Fibroblast of skin of right quadriceps (primary cell): ENCODE measurements at places on chromosomes 11 and 22.
A peak's percentile ranks its signal among the peaks of the same experiment; 100 is the strongest.

- peak; percentile 87 for DNase-seq
Observed at GRCh38 chr22:43901976-43902643, 10.3 kb upstream of the PNPLA5 start.

DNA sequence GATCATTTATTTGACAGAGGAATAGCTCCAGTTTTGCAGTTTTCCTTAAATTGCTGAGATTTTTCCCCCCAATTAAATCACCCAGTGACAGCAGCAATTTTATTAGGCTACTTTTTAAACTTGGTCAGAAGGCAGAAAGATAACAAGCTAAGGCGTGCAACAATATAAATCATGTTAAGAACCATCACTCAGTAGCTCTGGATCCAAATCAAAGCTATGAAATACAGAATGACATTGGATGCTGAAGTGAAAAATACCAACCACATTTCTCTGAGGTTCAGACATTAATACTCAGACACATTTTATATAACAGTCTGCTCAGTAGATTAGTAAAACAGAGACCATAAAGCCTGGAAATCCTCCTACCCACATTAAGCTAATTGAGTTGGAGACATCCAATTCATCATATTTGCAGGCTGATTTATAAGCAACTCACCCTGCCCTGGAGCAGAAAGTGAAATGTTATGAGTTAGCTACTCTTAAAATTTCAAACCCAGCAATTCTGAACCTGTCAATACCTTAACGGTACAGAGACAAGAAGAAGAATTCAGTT, 1108.4 kb downstream of the DLG2 start:
- no peak for DNase-seq

- no peak for DNase-seq
Observed at GRCh38 chr11:16880184-16880801, 133.9 kb downstream of the PLEKHA7 start.

DNA sequence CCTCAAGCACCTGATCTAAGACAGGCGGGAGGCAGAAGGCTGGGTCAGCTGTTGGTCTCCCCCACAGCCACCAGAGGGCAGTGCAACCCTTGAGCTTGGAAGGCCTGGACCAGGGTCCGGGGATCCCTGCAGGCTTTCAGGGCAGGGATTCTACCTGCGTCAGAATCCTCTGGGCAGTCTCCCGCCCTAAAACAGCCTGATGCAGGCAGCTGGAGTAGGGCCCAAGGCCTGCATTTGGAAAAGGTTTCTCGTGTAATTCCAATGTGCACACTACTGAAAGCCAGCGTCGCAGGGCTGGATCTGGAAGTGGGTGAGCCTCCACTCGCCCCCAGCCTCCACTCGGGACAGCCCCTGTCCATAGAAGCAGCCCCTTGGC, 31.8 kb downstream of the BID start:
- peak; percentile 53 for DNase-seq

- DNase-seq = no peak
Observed at GRCh38 chr11:10609636-10610035, 41.2 kb upstream of the LYVE1 start.

DNA sequence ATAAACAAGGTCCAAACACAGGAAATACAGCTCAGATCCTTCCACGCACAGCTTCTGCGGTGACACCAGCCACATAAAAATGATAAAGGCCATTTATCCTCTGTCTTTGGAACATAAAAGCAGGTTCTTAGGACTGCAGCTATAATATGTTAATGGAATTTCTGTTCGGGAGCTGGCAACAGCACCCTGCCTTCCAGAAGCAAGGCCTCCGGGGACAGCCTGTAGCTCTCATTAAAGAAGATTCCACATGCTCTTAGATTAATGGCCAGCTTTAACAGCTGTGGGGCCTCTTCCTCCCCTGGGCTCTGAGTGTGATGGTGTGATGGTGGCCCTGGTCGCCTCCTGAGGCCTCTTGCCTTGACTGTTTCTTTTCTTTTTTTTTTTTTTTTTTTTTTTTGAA, 137.3 kb downstream of the CACNA1I start:
- DNase-seq = no peak

- no peak for DNase-seq
Observed at GRCh38 chr11:67252831-67253239, 13.4 kb upstream of the GRK2 start.

DNA sequence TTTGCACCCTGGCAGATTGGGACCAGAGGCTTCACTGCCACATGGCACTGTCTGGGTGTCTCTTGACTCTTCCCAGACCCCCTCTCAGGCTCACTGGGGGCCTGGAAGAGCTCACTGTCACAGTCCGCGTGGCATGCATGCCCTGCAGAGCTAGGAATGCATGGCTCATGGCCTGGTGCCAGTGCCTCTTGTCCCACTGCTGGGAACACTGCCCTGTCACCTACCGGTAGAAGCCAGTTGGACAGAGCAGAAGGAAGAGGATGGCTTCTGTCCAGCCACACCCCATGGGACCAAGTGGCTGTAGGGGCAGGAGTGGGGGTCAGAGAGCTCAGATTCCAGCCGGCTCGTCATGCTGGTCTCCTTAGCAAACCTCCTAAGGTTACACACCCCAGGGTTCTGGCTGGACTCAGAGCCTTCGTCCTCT, 29.7 kb downstream of the MB start:
- no peak for DNase-seq

DNA sequence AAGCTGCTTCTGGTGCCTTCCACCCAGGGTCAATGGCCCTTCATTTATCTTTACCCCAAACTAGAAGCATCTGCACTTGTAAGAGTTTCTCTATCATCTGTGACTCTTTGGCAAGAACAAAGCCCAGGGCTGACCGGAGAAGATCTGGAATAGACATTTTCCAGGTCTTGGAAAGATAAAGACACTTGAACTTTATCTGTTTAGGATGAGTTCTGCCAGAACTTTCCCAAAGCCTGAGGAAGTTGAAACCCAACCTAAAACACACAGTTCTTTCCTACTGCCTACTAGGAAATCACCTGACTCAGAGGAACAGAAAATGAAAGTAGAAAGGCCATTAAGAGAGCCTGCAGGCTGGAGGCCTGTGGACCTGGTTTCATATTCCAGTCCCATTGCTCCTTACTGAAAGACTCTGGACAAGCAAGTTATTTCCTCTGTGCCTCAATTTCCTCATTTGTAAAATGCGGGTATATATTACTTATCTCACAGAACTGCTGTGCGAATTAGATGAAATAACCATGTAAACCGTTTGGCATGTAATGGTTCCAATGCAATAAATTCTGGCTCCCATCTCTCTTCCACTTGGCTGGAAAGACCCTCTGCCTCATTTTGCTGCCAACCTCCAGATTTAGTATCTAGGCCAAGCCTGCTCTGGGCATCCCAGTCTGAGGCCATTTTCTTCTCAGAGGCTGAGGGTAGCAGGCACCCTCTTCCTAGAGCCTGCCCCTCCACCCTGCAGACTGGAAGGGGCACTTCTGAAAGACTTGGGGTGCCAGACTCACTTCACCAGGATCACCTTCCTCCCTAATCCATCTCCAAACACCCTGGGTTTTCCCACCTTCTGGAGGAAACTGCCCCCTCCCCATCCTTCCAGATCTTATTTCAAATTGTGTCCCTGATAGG, 1.2 kb downstream of the UBE2L6 start:
- DNase-seq = peak; percentile 6

- peak; percentile 37 for DNase-seq
Observed at GRCh38 chr11:119505861-119506260, 82.9 kb upstream of the THY1 start.

- no peak for DNase-seq
Observed at GRCh38 chr11:17585911-17586695, 39.0 kb downstream of the OTOG start.

- no peak for DNase-seq
Observed at GRCh38 chr22:49564666-49565515, 262.8 kb downstream of the BRD1 start.

- peak; percentile 91 for DNase-seq
Observed at GRCh38 chr11:27757953-27758352, 57.7 kb upstream of the BDNF start.

- peak; percentile 10 for DNase-seq
Observed at GRCh38 chr11:108501396-108501795, 3.2 kb upstream of the POGLUT3 start.

DNA sequence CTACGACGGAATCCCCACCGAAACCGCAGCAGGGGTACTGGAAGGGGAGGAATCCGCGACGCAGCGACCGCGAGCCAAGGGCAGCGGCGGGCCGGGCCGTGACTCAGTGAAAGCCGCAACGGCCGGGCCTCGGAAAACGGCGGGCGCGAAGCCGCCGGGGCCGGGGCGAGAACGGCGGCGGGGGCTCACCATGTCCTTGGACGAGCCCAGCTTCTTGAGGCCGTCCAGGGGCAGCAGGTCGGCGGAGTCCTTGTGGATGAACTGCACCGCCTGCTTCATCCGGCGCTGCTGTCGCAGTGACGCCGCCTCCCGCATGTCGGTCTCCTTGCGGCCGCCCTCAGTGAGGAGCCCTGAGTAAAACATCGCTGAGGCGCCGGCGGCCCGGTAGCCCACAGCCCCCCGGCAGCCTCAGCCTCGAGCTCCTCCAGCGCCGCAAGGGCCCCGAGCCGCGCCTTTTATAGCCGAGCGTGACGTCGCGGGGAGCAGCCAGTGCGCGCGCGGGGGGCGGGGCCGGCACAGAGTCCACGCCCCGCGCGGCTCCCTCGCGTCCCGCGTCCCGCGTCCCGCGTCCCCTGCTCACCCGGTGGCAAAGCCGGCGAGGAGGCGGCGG, at the start of gene NRIP3:
Gene NRIP3, minus strand, starts transcription at position 429 of the 610 bp plus-strand sequence. Its CDS starts 66 bp downstream, at position 363.
- peak; percentile 69 for DNase-seq
